ENCODE measurements at places on chromosomes 7 and 10.

- DNase-seq, result no peak
Measured at GRCh38 chr7:110801502-110801901, 289.4 kb upstream of the LRRN3 start.

DNA sequence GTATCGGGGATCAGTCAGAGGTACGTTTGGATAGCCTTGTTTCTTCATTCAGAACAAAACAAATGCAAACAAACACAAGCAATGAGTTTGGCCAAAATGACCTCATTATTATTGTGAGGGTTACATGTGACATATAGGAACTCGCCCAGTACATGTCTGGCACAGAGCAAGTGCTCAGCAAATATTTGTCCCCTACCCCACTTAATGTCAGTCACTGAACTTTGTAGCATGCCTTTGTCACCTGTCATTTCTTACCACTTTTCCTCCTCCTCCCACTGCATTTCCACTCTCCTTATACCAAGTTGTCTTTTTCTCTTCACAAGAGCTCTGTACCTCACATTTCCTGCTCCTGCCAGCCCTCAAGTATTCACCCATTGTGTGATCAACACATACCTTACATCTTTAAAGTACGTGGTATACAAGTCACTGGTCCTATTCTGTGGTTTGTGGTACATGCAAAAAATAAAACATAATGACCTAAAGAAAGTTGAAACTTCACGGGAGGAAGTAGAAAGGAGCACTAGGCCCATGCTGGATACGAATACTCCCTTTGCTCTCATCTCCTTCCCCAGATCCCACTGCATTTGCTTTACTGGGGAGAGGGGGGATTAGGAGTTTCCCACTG, 236.0 kb downstream of the INHBA start:
- DNase-seq, result no peak

DNA sequence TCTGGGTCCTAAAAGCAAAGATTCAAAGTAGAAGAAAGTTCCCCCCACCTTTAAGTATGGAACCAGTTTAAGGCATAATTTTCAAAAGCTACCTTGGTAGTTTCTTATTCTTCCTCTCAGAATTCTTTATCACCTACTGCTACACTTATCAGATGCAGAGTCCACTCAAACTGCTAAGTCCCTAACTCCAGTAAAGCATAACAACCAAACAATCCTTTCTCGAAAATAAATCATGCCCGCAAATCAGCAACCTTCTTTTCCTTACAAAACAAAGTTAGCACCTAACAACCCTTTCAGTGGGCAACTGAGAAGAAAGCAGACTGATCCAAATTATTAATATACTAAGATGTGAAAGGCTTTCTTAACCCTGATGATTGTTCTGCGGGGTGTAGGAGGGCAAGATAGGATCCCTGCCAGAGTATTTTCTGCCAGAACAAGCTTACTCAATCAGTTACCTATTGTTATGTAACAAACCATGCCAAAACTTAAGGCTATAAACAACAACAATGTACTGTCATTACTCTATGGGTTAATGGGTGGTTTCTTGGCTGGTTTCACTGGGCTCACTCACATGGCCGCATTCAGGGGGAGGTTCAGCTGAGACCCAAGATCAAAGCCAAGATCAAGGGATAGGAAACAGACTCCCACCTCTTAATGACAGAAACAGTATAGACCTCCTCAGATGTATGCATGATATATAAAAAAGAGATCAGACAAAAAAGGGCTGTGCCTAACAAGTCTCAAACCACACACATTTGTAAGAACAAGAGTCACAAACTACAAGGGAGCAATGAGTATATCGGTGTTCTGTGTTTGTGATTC, 42.0 kb downstream of the CCDC6 start:
- DNase-seq, result no peak

- DNase-seq, result no peak
Measured at GRCh38 chr7:75847707-75848106, 31.1 kb upstream of the RHBDD2 start.

DNA sequence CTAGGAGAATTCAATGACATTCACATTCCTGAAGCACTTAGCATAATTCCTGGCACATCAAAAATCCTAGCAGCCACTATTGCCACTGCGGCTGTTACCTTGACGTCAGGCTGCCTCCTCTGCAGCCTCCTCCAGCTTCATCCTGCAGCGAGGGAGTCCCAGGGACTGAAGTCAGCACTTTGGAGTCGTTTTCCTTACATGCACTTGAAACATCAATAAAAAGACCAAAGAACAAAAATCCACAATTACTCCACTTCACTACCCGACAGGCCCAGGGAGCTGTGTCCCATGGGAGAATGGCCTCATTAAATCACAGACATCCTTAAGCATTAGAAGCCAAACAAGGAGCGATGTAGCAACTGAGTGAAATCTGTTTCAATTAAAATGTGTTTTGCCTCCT, 48.6 kb upstream of the NANOS1 start:
- DNase-seq, result no peak

- no peak for DNase-seq
Measured at GRCh38 chr10:53701213-53701612, 928.6 kb upstream of the MBL2 start.

DNA sequence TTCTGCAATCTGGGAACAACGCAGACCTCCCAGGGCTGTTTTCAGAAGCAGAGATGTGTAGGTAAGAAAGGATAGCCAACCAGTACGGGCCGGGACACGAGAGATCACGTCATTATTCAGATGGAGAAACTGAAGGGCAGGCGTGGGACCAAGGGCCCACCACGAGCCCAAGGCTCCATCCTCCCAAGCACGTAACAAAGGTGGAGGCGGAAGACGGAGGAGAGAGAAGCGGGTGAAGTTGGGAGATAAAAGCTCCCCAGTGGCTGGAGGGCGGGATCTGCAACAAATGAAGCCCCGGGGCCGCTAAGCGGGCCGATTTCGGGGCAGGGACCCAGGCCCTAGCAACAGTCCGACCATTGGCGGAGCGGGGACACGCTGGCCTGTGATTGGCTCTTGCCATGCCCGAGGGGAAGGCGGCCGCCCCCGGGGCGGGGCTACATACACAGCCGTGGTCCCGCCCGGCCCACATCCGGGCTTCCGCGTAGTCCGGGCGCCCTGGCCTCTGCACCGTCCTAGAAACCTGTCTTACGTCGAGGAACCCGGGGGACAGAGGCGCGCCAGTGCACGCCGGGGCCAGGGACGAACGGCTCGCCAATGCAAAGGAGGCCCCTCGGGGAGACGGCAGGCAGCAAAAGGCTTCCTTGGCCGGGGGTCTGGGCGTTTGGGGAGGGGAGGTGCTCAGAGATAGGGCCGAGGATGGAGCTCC, 15.5 kb downstream of the HSPB1 start:
- DNase-seq, result peak; percentile 96

GRCh38 chr7:79673421-79673820, 220.0 kb upstream of the MAGI2 start:
- DNase-seq, result no peak

DNA sequence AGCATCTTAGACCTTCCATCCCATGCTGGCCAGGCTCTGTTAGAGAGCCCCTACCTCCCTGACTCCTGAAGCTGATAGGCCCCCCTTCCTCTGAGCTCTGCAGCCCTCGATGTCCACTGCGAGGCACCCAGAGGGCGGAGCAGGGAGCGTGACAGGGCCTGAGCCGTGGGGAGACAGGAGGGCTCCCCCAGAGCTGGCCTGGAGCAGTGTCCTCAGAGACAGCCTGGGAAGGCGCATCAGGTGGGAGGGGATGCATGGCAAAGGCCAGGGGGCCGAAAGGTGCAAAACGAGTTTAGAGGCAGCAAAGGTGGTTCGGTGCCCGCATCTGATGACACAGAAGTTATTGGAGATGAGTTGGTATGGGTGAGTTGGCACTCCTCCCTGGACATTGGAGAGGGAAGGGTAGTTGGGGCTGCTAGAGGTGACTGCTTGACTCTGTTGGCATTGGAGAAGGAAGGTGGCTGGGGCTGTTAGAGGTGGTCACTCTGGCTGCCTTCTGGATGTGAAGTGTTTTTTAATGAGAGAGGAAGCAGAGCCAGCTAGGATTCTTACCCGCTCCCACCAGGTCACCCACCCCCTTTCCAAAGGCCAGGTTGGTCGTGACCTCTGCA, 53.1 kb downstream of the PRF1 start:
- no peak for DNase-seq

- peak; percentile 90 for DNase-seq
Measured at GRCh38 chr10:33453081-33454025, 118.9 kb upstream of the NRP1 start.

DNA sequence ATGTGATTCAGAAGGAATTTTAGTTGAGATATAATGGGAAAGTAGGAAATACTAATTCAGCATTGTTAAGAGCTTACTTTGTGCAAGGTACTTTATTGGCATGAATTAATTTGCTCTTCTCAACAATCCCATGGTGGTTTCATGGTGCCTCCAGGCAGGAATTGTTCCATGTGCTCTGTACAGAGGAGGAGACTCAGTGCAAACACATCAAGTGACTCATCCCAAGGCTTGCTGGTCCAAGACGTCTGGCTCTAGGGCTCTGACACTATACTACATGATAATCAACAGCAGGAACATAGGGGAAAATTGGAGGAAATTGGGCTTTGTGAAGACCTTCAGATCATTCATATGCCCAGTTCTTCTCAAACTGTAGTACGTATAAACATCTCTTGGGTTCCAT, 66.5 kb upstream of the PRKG1 start:
- DNase-seq, result peak; percentile 64
